H7 (cell line): ENCODE measurements at places on chromosomes 5 and 9.

DNA sequence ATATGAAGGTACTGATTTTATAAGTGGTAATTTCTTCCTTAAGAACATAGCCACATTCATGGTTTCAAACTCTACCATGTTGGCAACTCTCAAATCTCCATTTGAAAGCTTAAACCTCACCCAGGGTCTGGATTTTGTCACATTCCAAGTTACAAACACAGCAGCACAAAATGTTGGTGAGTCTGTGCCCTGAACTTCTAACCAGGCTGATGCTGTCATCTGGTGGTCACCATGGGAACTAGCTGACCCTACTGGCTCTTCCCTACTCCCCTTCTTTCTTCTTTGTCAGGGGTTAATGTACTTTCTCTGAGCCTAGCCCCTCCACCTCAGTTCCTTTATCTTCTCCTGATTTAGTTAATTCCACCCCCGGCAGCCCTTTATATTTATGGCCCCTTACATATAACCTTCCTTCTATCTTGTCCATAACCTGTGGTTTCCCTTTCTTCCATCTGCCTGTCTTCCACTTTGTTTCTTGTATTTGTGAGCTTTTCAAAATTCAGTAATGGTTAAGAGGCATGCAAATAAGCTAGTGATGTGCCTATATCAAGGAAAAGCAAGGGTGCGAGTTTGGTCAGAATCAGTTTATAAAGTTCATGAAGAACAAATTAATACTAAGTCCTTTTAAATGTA, 35.9 kb downstream of the TGFBR1 start:
- peak; percentile 30 for DNase-seq

DNA sequence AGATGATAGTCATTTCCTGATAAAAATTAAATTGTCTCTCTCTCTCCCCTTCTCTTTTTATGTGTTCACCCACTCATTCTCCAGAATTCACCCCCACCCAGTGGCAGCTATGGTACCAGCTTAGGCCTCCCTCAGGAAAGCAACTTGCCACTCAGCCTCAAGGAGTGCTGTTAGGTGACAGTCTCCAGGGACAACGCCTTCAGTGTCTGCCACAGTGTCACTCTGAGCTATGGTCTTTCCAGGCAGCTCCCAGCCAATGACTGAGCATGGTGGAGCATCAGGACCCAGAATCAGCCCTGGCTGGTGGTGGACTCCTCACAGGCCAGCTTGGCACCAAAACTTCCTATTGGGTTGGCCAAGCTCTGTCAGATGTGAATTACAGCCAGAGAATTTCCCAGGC, 140.9 kb upstream of the PIK3R1 start:
- no peak for DNase-seq

DNA sequence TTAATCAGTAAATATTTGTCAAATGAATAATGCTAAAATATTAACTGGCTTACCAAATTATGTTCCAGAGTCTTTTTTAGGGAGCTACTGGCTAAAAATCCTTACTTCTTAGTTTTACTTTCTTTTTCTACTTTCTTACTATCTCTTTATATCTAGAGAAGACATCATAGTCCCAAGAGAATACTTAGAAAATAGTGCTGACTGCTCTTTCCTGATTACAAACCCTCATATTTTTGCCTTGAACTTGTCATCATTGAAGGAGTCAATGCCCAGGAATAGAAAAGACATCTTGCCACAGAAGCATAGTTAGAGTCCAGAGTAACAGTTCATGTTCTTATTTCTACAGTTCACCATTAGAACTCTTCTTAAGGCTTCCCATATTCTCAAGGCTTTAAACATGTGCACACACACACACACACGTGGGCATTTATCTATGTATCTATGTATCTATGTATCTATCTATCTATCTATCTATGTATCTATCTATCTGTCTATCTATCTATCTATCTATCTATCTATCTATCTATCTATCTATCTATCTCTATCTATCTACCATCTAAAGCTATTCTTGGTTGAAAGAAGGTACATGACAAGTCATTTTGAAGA, 654.3 kb downstream of the ANXA1 start:
- no peak for DNase-seq

DNA sequence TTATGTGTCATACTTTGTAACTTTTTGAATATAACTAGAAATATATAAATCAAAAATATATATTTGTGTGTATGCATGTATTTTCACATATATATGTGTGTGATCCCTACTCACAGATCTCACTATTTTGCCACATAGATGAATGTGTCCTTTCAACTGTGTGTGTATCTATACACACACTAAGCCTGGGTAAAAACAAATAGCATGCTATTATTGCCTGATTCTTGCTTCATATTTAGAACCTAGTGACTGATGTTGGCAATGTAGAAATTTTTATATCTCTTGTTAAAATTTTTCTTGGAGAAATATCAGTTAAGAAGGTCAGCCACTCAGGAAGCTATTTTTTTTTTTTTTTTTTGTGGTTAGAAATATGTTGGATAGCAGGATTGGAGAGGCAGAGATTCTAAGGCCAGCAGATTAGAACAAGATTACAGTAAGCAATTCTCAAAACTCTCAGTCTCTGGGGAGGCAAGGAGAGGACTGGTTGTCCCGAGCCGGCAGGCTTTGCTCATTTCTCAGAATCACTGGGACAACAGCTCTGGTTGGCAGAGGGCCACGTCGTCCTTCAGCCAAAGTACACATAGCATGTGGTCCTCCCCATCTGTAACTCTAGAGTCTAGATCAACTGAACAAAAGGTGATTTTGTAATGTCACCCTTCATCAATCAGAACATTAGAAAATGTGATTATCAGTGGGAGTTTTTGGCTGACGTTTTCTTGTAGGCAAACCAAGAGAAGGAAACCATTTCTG, 19.7 kb downstream of the C6 start:
- DNase-seq, result no peak

DNA sequence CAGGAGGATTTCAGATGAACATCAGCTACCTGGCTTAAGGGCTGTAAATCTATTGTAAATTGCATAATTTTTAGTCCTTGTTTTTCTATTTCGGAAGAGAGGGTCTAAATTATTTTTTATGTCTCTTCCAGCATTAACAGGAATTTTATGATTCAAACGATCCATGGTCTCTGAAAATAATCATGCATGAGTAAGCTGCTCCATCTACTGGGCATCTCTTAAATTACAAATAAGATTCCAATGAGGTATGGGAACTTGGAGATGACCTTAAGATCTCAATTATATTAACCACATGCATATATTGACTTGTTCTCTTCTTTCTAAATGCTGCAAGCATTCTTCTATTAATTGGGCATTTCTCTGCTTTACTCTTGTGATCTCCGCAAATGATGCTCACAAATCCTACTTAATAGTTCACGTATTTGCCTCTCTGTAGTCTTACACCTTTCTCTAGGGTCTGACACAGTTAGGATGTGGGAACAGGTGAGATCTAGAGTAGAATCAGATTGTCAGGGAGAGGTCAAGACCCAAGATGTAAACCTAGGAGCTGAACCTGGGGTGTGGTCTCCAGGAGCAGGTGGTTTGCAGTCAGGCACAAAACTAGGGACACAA, 86.9 kb downstream of the NUDT12 start:
- peak; percentile 4 for DNase-seq

- no peak for DNase-seq
Measured at GRCh38 chr5:175701797-175702196, 43.9 kb downstream of the HRH2 start.

DNA sequence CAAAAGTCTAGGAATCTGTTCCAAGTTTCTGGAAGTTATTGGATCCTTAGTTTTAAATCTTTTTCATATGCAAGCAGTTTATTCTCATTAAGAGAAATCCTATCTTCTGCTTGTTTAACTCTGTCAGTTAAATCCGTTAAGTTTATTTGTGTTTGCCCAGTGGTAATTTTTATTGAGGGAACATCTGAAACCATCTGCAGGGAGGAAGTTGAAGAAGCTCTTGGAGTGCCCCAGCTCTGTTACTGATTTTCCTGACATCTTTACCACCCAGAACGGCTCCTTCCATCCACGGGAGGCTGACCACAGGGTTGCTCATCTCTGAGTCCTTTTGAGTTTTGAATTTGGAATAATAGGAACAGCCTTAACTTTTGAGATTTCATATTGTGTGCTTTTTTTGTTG, 99.9 kb upstream of the ZNF618 start:
- DNase-seq, result no peak

GRCh38 chr5:79727451-79728355, 38.1 kb downstream of the CMYA5 start:
- no peak for DNase-seq

- DNase-seq, result no peak
Measured at GRCh38 chr5:152376886-152377285, 28.2 kb downstream of the NMUR2 start.

DNA sequence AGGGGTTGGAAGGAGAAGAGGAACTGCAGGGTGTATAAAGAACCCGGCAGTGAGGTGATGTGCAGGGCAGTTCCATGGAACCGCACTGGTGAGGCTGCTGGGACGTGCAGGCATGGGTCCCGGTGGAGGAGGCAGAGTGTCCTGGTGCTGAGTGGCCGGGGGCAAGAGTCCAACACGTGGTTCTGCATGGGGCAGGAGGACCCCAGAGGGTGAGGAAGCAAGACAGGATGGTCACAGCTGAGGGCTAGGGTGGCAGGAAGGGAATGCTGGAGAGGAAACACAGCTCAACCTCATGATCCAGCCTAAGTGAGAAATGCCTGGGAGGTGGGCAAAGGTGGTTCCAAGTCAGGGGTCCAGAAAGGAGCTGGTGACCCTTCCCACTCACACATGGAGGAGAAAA, 87.2 kb downstream of the S1PR3 start:
- DNase-seq, result no peak

DNA sequence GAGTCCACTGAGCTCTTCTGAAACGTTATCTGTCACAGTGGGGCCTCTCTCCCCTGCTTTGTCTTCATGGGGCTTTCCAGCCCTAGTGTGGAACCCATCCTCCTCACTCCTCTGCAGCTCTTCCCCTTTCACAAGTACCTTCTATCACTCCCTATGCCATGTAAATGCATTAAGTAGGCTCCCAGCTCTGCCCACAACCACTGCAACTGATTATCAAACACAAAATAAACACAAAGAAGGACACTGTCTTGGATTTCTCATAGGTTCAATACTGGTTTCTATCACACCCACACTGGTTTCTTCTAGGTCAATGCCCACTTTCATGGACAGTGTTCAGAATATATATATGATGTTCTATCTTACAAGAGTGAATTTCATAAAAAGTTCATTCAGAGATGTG, 139.4 kb downstream of the GNAQ start:
- DNase-seq, result peak; percentile 10

- DNase-seq, result no peak
Measured at GRCh38 chr9:111843971-111844370, 49.2 kb upstream of the SHOC1 start.

- DNase-seq, result no peak
Measured at GRCh38 chr9:23777328-23777727, 48.7 kb downstream of the ELAVL2 start.

DNA sequence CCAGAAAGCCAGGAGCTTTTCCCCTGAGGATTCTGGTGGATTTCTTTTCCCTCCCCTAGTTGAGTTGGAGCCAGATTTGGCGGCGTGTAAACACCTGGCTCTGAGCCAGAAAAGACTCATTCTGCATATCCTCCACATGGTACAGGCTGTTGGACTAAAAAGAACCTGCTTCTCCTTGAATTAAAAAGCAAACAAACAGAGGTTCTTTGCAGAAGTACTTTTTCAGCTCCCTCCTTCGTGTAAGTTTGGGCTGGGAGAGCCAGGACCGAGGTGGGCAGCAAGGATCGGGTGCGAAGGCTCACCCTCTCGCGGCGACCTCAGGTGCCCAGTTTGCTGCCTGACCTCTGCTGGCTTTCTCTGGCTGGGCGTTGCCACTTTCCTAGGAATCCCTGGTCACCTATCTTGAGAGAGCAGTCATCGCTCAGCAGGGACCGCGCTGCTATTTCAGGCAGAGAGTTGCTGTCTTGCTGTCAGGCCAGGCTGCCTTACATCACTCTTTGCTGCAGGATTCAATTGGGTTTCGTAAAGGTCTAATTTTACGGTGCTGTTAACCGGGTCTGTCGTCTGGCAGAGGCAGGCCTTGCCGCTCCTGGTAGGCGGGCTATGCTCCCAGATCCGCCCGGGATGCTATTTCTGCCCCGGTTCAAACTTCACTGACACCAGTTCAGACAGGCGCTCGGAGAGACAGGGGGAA, 3.2 kb downstream of the PAPPA start:
- DNase-seq, result peak; percentile 67

DNA sequence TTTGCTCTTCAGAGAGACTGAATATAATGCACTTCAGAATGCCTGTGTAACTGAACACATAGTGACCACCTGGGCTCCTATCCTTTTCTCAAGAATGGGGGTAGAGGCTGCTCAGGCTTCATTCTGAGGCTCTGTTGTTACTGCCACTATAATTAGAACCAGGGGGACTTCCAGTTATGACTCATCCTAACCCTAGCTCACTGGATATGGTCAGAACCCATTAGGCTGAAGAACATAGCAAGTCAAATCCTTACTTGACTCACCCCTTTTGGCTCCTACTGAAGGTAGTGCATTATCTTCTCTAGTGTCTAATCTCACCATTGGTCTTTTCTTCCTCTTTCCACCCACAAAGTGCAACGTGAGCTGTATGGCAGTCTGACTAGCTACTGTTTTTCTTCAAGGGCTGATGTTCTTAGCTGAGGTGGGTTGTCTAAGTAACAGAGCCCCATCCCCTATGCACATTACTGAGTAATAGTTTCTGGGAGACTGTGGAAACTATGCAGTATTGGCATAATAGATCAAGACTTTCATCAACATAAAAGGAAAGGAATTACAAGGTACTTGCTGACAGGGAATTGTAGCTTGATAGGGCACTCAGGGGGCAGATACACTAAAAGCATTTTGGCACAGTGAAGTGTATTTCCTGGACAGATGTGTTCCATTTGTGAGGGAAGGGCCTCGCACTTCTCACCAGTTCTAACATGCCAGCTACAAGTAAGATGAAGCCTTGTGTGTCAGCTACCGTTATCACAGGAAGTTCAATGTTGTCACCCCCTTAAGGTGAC, 431.0 kb upstream of the MEF2C start:
- DNase-seq, result no peak

GRCh38 chr5:103258957-103259704, 568 bp downstream of the MACIR start:
- peak; percentile 77 for DNase-seq

DNA sequence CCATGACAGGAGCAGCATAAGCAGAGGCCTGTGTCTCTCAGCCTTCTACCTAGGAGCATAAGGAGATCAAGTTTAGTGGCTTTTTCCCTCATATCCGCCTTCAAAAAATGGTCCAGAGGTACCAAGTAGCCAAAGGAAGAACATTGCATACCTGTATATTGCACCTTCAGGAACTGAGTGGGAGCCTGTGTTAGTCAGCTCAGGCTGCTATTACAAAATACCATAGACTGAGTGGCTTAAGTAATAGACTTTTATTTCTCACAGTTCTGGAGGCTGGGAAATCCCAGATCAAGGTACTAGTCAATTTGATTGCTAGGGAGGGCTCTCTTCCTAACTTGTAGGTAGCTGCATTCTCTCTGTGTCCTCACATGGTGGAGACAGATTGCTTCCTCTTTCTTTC, 597.4 kb upstream of the PTGER4 start:
- DNase-seq, result no peak

DNA sequence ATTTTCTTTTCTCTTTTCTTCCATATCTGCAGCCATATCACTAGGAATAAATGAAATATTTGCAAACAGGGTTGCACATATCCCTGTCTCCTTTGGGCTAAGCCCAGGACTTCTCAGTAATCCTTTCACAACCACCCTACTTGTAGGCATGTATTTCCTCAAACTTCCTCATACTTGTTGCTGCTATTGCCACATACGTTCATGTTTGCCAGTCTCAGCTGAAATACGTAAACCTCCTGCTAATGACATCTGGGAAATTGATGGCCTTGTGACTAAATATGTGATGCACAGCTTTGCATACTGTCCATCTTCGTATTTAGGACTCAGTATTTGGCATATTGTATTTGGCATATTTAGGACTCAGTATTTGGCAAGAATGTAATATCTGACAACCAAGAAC, 224.6 kb downstream of the PLK2 start:
- DNase-seq, result no peak
